Sigmoid colon (tissue), 7 donors: ENCODE measurements at places on chromosomes 1 and 21. TPM values are rescaled to one million over a fixed set of nuclear protein-coding genes. Genes with fewer than 3 reads are reported as not detected.

GRCh38 chr1:82597649-82598048 is 796.9 kb downstream of the ADGRL2 start:
- DNase-seq, result no peak

GRCh38 chr1:74869702-74870101 is 136.8 kb downstream of the TYW3 start:
- no peak for DNase-seq

DNA sequence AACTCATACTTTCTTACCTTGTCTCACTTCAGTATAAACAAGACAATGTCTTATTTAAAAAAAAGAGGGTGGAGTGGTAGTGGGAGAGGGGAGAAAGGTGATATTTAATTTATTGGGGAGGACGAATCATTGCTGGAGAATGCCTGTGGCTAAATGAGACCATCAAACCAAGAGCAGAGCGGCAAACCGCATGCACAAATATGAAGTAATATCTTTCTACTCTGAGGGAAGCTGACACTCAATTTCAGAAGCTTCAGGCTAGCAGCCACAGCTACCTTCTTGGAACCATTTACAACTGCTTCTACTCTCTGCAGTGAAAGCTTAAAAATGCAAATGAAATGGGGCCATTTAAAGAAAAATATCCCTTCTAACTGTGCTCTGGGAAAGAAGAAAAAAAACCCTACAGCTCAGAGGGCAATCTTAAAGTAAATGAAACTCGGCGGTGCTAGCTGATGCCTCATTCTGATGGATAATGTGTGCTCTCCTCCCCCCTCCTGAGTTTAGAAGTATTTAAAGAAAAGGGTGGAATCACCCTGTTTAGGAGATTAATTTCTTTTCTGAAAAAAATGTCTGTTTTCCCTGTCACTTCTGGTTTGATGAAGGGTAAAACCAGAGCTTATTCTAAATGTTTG is 178.2 kb upstream of the CAMK1G start:
- no peak for DNase-seq

- peak; percentile 96 for DNase-seq
These were observed at the start of gene MDM4 for GRCh38 chr1:204516180-204516879. Gene MDM4 (plus strand): TSS chr1:204516406. CDS start chr1:204525519, 9,113 bp downstream.

- no peak for DNase-seq
These were observed 2212.8 kb downstream of the MRPL39 start for GRCh38 chr21:23394458-23394857.

DNA sequence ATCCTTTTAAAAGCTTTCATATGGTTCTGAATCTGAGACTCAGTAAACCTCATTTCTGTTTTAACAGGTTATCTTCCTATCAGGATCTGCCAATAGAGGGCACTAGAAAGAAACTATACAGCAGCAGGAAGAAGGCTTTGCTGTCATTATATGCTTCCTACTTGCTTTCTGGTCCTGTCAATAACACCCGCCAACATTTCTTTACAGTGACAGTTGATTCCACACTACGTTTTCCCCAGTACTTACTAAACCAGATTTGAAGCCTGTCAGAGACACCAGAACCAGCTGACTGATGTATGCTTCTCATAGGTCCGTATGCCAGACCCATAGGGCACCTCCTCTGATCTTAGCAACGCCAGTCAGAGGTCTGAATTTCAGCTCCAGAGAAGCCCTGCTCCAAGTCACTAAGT is 341.0 kb upstream of the NEGR1 start:
- DNase-seq, result no peak

GRCh38 chr1:40799351-40799867 is 15.8 kb downstream of the KCNQ4 start:
- peak; percentile 88 for DNase-seq

GRCh38 chr21:39489380-39489924 is 37.7 kb downstream of the SH3BGR start:
- no peak for DNase-seq

- no peak for DNase-seq
These were observed 16.2 kb downstream of the CFAP126 start for GRCh38 chr1:161351482-161351881.

DNA sequence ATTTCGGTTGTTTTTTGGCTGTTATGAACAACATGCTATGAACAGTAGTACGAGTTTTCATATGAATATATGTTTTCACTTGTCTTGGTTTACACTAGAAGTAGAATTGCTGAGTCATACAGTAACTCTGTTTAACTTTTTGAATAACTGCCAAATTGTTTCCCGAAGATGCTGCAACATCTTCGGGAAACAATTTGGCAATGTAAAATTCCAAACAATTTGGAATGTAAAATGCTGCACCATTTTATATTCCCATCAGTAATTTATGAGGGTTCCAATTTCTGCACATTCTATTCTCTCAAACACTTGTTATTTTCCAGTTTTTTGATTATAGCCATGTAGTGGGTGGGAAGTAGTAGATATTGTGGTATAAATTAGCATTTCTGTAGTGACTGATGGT is 11.6 kb downstream of the PCBP3 start:
- DNase-seq, result no peak

- no peak for DNase-seq
These were observed 143.7 kb downstream of the DNM3 start for GRCh38 chr1:171984850-171985485.

DNA sequence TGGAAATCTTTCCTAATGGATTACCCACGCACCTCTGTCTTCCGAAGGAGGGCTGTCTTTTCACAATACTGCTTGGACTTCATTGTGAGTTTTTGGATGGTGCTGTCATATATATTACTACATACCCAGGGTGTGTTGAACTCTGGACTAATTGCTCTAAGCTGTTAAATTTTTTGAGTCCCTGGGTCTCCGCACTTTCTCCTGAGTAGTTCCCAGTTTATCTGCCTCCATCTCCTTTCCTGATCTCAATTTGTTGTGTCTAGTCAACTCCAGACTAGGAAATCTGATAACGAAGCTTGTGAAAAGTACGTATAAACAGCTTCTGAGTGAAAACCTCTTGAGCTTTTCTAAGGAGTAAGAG is 211.1 kb downstream of the ROR1 start:
- DNase-seq, result no peak

DNA sequence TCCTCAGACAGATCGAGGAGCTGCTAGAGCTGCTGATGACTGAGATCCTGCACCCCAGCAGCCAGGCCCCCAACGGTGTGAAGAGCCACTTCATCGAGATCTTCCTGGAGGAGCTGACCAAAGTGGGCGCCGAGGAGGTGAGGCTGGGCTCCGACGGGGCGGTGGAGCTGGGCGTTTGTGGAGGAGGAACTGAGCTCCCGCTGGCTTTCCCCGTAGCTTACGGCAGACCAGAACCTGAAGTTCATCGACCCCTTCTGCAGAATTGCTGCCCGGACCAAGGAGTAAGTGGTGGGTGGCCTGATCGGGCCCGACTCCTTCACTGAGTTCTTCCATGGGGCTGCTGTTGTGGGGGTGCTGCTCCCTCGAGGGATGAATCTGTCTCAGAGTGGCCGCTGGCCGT is 8.0 kb downstream of the RRP1 start:
- DNase-seq, result no peak

The MFAP2 gene
- total RNA-seq, result 15.8 TPM

The OR10K1 gene
- not detected for total RNA-seq

The PTPRU gene
- total RNA-seq, result 8.2 TPM

The SMPDL3B gene
- 0.71 TPM for total RNA-seq

The SYTL1 gene
- 0.55 TPM for total RNA-seq

The COL8A2 gene
- 3.8 TPM for total RNA-seq

The OR2L8 gene
- total RNA-seq, result not detected

The SLC19A1 gene
- total RNA-seq, result 2.5 TPM
